ENCODE measurements at places on chromosomes 13 and 19. TPM values are rescaled to one million over a fixed set of nuclear protein-coding genes. Genes with fewer than 3 reads are reported as not detected.

The BORCS8 gene
- 13.2 TPM for polyA plus RNA-seq

The POU2F2 gene
- polyA plus RNA-seq = 2.0 TPM

The NLRP9 gene
- polyA plus RNA-seq = not detected

The PRODH2 gene
- 0.12 TPM for polyA plus RNA-seq

DNA sequence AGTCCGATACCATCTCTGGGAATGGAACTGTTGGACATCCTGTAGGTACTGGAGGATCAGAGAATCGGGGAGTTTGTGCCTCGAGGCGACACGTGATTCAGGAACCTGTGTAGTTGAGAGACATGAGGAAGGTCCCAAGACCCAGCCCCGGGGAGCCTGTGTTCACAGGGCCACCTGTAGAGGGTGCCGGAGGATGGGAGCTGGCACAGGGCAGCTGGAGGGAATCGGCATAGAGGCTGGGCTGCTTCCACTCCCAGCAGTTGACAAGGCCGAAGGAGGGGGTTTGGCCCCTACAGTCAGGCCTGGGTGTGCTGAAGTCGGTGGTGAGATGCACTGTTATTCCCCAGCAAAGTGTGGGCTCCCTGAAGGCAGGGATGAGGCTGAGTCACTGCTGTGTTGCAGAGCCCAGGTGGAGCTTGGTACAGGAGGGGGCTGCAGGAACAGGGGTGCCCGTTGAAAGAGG, 2.5 kb upstream of the ISYNA1 start:
- no peak for DNase-seq
